Cerebellar nuclear complex (tissue), 1 donor: ENCODE measurements at places on chromosomes 1 and 21.

- DNase-seq: no peak
Measured at GRCh38 chr1:226107471-226108460, 45.2 kb downstream of the H3-3A start.

- DNase-seq: no peak
Measured at GRCh38 chr1:188343914-188344313, 1515.2 kb downstream of the PLA2G4A start.

DNA sequence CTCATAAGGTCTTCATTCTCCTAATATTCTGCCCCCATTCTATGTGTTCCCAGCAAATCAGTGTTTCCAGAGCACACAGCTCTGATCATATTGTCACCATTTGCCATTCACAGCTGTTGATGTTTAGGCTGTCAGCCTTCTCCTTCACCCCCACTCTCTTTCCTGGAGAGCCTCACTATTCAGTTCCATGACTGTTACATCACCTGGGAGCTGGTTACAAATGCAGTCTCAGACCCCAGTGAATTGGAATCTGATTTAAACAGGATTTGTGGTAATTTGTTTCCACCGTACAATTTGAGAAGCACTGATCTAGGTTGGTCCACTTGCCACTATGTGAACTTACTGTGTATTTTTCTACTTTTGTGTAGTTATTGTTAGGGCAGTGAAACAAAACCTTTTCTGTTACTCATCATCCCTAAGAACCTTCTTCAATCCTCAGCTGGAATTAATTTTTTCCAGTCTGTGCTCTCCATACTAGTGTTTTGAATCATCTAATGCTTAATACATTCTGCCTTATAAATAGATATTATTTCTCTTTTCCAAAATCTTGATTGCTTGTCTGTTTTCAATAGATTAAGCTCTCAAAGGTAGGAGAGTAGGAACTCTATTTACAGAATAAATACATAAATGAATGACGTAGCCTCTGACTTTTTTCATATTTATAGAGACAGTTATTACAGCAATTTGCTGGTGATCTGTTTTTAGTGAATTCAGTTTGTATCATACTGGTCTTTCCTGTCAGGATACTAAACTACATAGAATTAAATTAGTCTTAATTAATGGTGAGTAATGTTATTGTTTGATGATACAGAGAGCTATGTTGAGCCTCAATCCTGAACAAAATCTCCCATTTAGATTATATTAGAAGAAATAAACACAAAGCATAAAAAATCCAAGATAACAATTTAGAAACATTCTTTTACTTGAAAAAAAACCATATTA lies 8.1 kb downstream of the SNX7 start:
- no peak for DNase-seq

DNA sequence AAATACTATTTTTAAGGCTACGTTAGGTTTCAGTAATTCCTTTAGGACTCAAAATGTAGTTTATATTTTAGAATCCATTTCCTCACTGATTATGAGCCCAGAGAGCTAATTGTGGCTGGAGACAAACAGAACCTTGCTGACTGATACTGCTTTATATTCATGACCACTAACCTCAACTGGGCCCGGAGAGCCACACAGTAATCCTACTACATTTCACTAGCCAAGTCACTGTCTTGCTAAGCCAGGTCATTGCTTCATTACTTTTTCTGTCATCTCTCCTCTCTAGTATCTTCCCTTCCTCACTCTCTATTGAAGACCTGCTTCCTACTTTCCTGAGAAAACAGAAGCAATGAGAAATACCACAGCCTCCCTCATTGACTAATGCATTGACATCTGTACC lies 24.7 kb downstream of the IL23R start:
- no peak for DNase-seq

DNA sequence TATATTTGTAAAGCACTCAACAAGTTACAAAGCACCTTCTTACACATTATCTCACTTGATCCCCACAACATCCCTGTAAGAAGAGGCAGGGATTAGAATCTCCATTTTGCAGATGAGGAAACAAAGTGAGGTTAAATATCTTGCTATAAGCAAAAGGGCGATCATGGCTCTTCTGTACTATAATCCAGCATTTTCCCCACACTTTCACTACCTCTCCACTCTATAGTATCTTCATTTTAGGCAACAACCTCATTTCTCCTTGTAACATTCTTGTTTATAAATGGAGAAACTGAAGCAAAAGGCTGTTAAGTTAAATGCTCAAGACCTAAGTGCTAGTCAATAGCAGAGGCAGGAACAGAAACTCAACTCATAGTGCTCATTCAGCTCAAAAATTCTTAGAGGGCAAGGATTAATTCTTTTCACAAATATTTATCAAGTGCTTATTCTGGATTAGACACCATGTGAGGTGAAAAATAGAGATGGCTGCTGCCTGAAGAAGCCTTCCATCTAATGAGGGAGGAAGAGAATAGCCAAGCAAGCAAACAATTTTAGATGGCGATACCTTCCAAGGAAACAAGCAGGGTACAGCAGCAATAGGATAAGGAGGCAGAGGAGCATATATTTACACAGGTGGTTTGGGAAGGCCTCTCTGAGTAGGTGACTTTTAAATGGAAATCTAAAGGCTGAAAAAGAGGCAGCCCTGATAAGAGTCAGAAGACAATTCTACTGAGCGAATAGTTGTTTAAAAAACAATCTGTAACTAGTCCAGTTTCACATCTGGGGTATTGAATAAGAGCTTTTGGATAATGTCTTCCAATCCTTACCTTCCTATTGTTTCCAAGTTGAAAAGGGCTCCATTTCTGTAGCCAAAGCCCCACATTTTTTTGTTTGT lies 3.5 kb downstream of the ERRFI1 start:
- DNase-seq: no peak

GRCh38 chr1:85484264-85484663 lies 19.3 kb upstream of the DDAH1 start:
- no peak for DNase-seq
